ENCODE measurements at places on chromosomes 11 and 22. TPM values are rescaled to one million over a fixed set of nuclear protein-coding genes. Genes with fewer than 3 reads are reported as not detected.

Gene TBX1
- polyA plus RNA-seq, result 4.8 TPM

Gene GVQW3
- not detected for polyA plus RNA-seq

Gene EHD1
- polyA plus RNA-seq, result 94.0 TPM

Gene SERPINH1
- 58.5 TPM for polyA plus RNA-seq

Gene DGCR6
- polyA plus RNA-seq, result 2.7 TPM

Gene RIC3
- 1.4 TPM for polyA plus RNA-seq

Gene CUL5
- 26.7 TPM for polyA plus RNA-seq

Gene E2F8
- polyA plus RNA-seq, result 0.27 TPM

Gene LRRC10B
- not detected for polyA plus RNA-seq

Gene MS4A4A
- 9.2 TPM for polyA plus RNA-seq

Gene KREMEN1
- polyA plus RNA-seq, result 2.4 TPM

Gene LRRC32
- 4.1 TPM for polyA plus RNA-seq

Gene TMPRSS13
- 6.8 TPM for polyA plus RNA-seq

Gene APOL5
- polyA plus RNA-seq, result not detected

Gene RTN4RL2
- 0.87 TPM for polyA plus RNA-seq

Gene GGTLC3
- polyA plus RNA-seq, result 0.28 TPM

Gene TRIM49D2
- not detected for polyA plus RNA-seq

Gene MFNG
- polyA plus RNA-seq, result 19.2 TPM

Gene SYT12
- 0.22 TPM for polyA plus RNA-seq

Gene OR5B21
- polyA plus RNA-seq, result not detected

Gene SESN3
- 60.1 TPM for polyA plus RNA-seq

Gene DNAJB13
- polyA plus RNA-seq, result 0.12 TPM

Gene OR8A1
- not detected for polyA plus RNA-seq

Gene MIAT
- polyA plus RNA-seq, result 1.3 TPM

Gene LDLRAD3
- polyA plus RNA-seq, result 0.81 TPM

Gene SLC3A2
- polyA plus RNA-seq, result 124 TPM

Gene ASCL2
- 16.5 TPM for polyA plus RNA-seq

Gene OR5M10
- polyA plus RNA-seq, result not detected

Gene NOX4
- not detected for polyA plus RNA-seq

Gene FOLR3
- not detected for polyA plus RNA-seq

Gene SERPIND1
- polyA plus RNA-seq, result 0.16 TPM

Gene RGL4
- polyA plus RNA-seq, result 0.60 TPM

Gene BEST1
- 4.3 TPM for polyA plus RNA-seq

Gene RCOR2
- polyA plus RNA-seq, result 2.1 TPM

Gene EHF
- 54.1 TPM for polyA plus RNA-seq

Gene FAM227A
- polyA plus RNA-seq, result 0.36 TPM

Gene OR51Q1
- polyA plus RNA-seq, result not detected

Gene KCNJ1
- polyA plus RNA-seq, result 0.06 TPM

Gene C11orf87
- 0.01 TPM for polyA plus RNA-seq

Gene OR10D3
- not detected for polyA plus RNA-seq

Gene PLXNB2
- 179 TPM for polyA plus RNA-seq

Gene CCDC86
- polyA plus RNA-seq, result 10.5 TPM

Gene VSIG10L2
- 0.01 TPM for polyA plus RNA-seq

Gene ABCG4
- polyA plus RNA-seq, result 0.27 TPM

Gene SMC1B
- polyA plus RNA-seq, result 0.04 TPM

Gene OR5A1
- polyA plus RNA-seq, result not detected

Gene CASP5
- 7.0 TPM for polyA plus RNA-seq

Gene TP53I11
- polyA plus RNA-seq, result 6.8 TPM

Gene LGR4
- 20.5 TPM for polyA plus RNA-seq

Gene MUC6
- polyA plus RNA-seq, result 0.09 TPM

Gene KCNQ1
- 21.1 TPM for polyA plus RNA-seq

Gene RHBDD3
- polyA plus RNA-seq, result 21.9 TPM

Gene C11orf86
- polyA plus RNA-seq, result 29.8 TPM

Gene TMEM126A
- 52.3 TPM for polyA plus RNA-seq

Gene MIOX
- polyA plus RNA-seq, result not detected

Gene TEAD1
- polyA plus RNA-seq, result 29.3 TPM

Gene PRDX5
- 477 TPM for polyA plus RNA-seq

Gene NEAT1
- 1,416 TPM for polyA plus RNA-seq

Measured in small intestine (tissue), 16 donors.